ENCODE measurements at places on chromosomes 6 and 20. TPM values are rescaled to one million over a fixed set of nuclear protein-coding genes. Genes with fewer than 3 reads are reported as not detected.

DNA sequence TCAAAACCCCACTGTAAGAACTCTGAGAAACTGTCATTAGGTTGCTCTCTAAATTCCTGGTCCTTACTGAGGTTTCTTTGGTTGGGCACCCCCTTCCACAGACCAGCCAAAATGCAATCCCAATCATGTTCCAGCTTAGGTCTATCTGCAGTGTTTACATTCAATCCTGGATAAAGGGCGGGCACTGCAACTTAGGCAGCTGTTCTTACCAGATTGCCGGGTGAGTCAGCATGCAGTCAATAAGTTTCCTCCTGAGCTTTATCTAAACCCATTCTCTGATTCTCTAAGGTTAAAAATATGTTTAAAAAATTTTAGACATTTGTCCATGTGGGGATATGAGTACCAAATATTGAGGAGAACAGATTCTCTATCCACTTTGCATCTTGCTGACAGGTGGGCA is 197.8 kb downstream of the HAO1 start:
- no peak for DNase-seq

- no peak for DNase-seq
These were observed 124.0 kb downstream of the ZFAND3 start for GRCh38 chr6:37943436-37944058.

CST3 gene
- total RNA-seq, result 273 TPM

ID4 gene
- 19.4 TPM for total RNA-seq

NOX3 gene
- not detected for total RNA-seq

DNA sequence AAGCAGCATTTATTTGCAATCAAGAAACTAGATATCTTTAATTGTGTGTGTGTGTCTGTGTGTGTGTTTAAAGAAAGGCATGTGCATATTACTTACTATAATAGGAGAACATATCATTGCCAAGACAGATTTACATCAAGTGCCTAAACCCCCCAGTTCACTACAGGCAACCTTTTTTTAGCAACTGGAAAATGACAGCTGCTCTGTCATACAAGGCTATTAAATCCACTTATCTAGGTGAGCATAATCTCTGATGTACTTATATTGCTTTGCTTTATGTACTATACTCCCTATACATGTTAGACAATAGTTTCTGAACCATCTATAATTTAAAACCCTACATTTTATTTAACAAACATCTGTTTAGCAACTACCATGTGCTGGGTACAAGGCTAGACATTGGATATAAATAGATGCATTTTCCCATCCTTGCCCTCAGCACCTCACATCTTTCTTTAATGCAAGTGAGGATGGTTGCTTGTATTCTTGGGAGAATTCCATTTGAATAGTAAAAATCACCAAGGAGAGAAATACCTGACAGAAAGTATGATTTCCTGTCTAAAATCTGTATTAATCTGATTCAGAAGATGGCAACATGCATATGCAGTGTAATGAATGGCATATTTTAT is 398.3 kb downstream of the LAMA2 start:
- no peak for DNase-seq

TAP1 gene
- total RNA-seq, result 19.4 TPM

- no peak for DNase-seq
These were observed 7.1 kb upstream of the MYLK2 start for GRCh38 chr20:31811796-31812728.

INSM1 gene
- 1.1 TPM for total RNA-seq
